Activated CD4-positive, alpha-beta T cell treated with anti-CD3 and anti-CD28 coated beads, Interleukin-2, amount 10 ng/mL, durations not matched to agents 24 days and 14 days (primary cell): ENCODE measurements at places on chromosomes 3 and 15. TPM values are rescaled to one million over a fixed set of nuclear protein-coding genes. Genes with fewer than 3 reads are reported as not detected.

The CHSY1 gene
- total RNA-seq = 61.7 and 62.6 TPM in 2 replicates

The RASL12 gene
- not detected in 2 replicates for total RNA-seq

The ITGA11 gene
- 2.1 and 3.1 TPM in 2 replicates for total RNA-seq

The C15orf39 gene
- total RNA-seq = 43.2 and 43.9 TPM in 2 replicates

The FOXB1 gene
- total RNA-seq = 0.54 and 0.68 TPM in 2 replicates

- H3K27me3 ChIP-seq = no peaks in the 10 kb centered on the region
- peaks cover 20% of the 10 kb centered on the region for H3K4me1 ChIP-seq
- peak overlapping the region; percentile 64 for H3K27ac ChIP-seq
- peak overlapping the region; percentile 22 for H3K4me3 ChIP-seq
- H3K36me3 ChIP-seq = no peaks in the 10 kb centered on the region
Measured at GRCh38 chr15:88904624-88905327, 8.4 kb downstream of the MFGE8 start.

- H3K4me3 ChIP-seq = no peak overlapping the region
- peaks cover 13% of the 10 kb centered on the region for H3K36me3 ChIP-seq
- peak overlapping the region; percentile 45 for H3K27ac ChIP-seq
- H3K27me3 ChIP-seq = peaks cover 18% of the 10 kb centered on the region
- no peak for DNase-seq
- H3K4me1 ChIP-seq = peaks cover 40% of the 10 kb centered on the region
Measured at GRCh38 chr3:49805367-49805782, 2.3 kb downstream of the INKA1 start.

DNA sequence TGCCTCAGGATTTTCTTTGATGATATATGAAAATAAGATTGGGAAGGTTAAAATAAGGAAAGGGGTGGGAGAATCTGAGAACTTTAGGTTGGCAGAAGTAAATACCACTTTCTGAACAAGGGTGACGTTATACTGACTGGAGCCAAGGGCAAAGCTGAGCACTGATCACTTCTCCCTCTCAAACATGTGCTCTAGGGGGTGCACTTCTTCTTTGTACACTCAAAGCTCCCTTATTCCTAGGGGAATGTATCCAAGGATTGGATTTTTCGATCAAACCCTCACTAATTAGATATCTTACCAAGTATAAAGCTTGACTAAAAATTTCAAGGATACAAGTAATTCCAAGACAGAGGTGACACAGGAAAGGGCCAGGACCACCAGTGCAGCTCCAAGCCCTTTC lies 243.9 kb upstream of the UMPS start:
- H3K27ac ChIP-seq = no peak overlapping the region
- no peaks in the 10 kb centered on the region for H3K36me3 ChIP-seq
- H3K4me1 ChIP-seq = peaks cover 1% of the 10 kb centered on the region

- no peak overlapping the region for H3K27ac ChIP-seq
- no peak overlapping the region for H3K4me3 ChIP-seq
- peak; percentile 29 for DNase-seq
- H3K27me3 ChIP-seq = peaks cover 24% of the 10 kb centered on the region
- no peaks in the 10 kb centered on the region for H3K36me3 ChIP-seq
Measured at GRCh38 chr3:142915636-142916035, 26.8 kb upstream of the PCOLCE2 start.

GRCh38 chr15:59830098-59830497 lies 141.0 kb upstream of the BNIP2 start:
- no peak overlapping the region for H3K4me3 ChIP-seq
- no peak overlapping the region for H3K27ac ChIP-seq
- H3K4me1 ChIP-seq = peaks cover 9% of the 10 kb centered on the region
- H3K36me3 ChIP-seq = no peaks in the 10 kb centered on the region
- H3K27me3 ChIP-seq = peaks cover 11% of the 10 kb centered on the region
- DNase-seq = no peak

DNA sequence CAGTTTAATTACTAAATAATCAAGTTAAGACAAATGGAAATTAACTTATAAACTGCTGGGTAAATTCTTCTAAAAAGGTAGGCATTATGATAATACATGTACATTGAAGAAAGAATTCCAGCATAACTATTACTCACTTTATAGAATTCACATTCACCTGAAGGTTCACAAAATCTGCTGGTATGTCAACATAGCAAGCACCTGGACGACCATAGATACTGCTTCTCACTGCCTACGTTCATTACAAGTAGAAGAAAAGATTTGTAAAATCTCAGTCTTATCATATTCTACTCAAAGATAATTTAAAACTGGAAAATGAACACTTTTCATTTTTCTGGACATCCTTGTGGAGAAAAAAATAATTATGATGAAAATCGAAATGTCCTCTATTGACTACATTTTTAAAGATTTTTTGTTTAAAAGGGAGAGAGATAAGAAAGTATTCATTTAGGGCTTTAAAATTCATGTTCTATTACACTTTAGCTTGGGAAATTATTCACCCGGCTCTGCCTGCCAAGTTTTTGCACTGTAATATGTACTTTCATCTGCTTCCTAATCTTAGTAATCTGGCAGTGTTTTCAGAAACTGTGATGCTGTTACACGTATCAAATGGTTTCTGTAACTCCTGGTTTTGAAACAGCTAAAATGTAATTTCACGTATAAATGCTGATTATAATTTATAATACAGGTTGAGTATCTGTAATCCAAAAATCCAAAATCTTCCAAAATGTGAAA lies 16.1 kb downstream of the HACL1 start:
- H3K4me3 ChIP-seq = no peak overlapping the region
- H3K27me3 ChIP-seq = no peaks in the 10 kb centered on the region
- H3K36me3 ChIP-seq = peaks cover 42% of the 10 kb centered on the region
- no peaks in the 10 kb centered on the region for H3K4me1 ChIP-seq
- no peak for DNase-seq
- H3K27ac ChIP-seq = no peak overlapping the region

- no peak overlapping the region for H3K4me3 ChIP-seq
- no peaks in the 10 kb centered on the region for H3K27me3 ChIP-seq
- peak; percentile 80 for DNase-seq
- peaks cover 21% of the 10 kb centered on the region for H3K4me1 ChIP-seq
- H3K36me3 ChIP-seq = peaks cover 6% of the 10 kb centered on the region
Measured at GRCh38 chr3:194472290-194472920, 14.4 kb downstream of the ATP13A3 start.

GRCh38 chr3:136105044-136105443 lies 91.1 kb downstream of the MSL2 start:
- peaks cover 5% of the 10 kb centered on the region for H3K4me1 ChIP-seq
- H3K4me3 ChIP-seq = no peak overlapping the region
- DNase-seq = no peak
- peaks cover 9% of the 10 kb centered on the region for H3K27me3 ChIP-seq
- H3K27ac ChIP-seq = no peak overlapping the region

DNA sequence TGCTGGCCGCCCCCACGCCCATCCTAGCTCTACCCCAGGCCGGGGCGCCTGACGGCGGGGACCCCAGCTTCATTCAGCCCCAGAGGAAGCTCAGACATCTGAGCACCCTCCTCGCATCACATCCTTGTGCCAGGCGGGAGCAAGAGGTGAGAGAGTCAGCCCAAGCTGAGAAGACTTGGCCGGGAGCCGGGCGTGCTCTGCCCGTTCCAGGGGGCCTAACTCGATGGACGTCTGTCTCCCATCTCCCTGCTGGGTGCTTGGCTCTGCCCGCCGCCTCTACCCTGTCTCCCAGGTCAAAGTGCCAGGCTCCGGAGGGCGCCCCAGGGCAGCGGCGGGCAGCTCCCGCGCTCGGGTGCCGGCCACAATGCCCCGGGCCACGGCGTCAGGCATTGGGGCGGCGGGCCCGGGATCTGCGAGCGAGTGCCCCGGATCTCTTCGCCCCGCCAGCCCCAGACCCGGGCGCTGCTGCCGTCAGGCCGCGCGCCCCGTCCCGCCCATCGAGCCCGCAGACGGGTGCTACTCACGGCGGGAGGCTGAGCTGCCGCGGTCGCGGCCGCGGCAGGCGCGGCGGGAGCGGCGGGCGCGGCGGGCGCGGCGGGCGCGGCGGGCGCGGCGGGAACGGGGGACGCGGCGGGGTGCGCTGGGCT lies 388 bp downstream of the DAPK2 start:
- H3K27me3 ChIP-seq = peaks cover 34% of the 10 kb centered on the region
- DNase-seq = no peak

GRCh38 chr15:61521953-61522352 lies 292.9 kb upstream of the RORA start:
- H3K27ac ChIP-seq = no peak overlapping the region
- H3K4me1 ChIP-seq = peaks cover 10% of the 10 kb centered on the region
- peaks cover 17% of the 10 kb centered on the region for H3K27me3 ChIP-seq
- no peak overlapping the region for H3K4me3 ChIP-seq
- H3K36me3 ChIP-seq = no peaks in the 10 kb centered on the region
- no peak for DNase-seq

- H3K36me3 ChIP-seq = no peaks in the 10 kb centered on the region
- no peak overlapping the region for H3K27ac ChIP-seq
- H3K4me1 ChIP-seq = no peaks in the 10 kb centered on the region
Measured at GRCh38 chr3:43855674-43856299, 165.0 kb downstream of the ABHD5 start.

DNA sequence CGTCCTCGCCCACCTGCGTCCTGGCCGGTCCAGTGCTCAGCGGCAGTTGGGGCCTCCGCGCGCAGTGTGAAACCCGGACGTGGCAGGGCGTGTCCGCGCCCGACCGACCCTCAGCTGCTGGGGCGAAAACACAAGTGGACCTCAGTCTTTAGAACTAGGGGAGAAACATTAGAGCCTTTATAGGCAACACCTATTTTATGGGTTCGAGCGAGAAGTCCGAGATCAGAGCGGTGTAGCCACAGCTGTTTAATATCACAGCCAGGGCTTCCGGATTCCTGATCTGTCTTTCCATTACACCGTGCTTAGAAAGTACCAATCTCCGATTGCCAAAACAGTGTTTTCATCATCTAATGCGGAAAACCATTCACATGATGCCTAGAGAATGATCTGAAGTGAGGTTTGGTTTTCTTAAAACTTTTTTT lies 506 bp downstream of the RAD51 start:
- H3K27ac ChIP-seq = peak overlapping the region; percentile 100
- H3K27me3 ChIP-seq = no peaks in the 10 kb centered on the region
- peaks cover 40% of the 10 kb centered on the region for H3K36me3 ChIP-seq
- peaks cover 35% of the 10 kb centered on the region for H3K4me1 ChIP-seq
- peak overlapping the region; percentile 100 for H3K4me3 ChIP-seq

DNA sequence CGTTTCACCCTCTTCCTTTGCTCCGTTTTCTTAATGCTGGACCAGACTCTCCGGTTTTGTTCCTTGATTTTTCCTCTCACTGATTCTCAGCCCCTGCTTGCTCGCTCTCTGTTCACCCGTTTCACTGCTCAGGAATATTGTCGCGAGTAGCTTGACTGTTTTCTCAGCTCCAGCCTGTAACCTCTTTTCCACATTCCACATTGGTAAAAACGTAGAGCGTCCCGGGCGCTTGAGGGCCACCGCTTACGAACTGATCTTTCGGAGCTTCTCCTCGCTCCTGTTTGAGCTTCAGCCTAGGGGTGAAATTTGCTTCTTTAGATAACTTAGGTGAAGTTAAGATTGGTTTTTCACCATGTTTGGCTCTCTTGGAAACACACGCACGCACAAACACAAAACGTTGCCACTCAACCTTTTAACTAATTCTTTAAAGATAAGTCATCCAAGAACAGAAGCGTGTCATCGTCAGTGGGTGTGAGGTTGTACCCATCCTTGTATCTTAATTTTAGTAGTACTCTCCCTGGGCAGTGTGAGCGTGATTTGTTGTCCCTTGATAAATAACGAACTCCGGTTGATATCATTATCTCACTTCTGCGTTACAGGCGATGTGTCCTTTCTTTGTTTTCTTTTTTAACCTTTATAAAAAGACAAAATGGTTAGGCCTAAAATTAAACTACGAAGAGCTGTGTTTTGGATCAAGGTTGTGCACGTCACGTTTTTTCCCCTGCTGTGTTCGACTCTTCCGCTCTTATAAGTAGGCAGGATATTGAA lies 1.0 kb downstream of the PAK2 start:
- peaks cover 22% of the 10 kb centered on the region for H3K4me1 ChIP-seq
- no peaks in the 10 kb centered on the region for H3K27me3 ChIP-seq
- peak; percentile 82 for DNase-seq
- H3K27ac ChIP-seq = peak overlapping the region; percentile 98

DNA sequence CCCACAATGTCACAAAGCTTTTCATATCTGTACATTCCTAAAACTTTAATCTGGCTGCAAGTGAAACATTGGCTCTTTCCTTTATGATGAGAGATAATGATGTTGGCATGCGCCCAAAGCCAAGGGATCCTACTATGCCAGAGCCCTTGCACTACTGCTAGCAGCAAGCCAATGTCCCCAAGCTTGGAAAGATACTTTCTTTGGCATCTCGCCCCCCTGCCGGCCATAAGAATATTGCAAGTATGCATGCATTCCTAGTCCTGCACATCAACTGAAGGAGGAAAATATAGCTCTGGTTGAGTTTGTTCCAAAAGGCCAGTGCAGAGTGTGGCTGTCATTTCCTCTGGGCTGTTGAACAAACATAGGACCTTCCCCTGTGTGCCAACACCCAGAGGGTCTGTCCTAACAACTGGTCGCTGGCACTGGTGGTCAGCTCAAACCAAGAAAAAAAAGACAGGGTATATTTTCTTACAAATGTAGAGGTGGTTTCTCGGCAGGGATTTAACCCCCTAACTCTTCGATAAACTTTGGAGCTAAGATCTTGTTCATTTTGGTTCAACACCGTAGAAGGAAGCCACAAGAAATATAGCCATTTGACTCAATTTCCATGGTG lies 120.9 kb upstream of the ZBED2 start:
- no peaks in the 10 kb centered on the region for H3K27me3 ChIP-seq
- no peak overlapping the region for H3K27ac ChIP-seq
- no peak overlapping the region for H3K4me3 ChIP-seq
- peaks cover 29% of the 10 kb centered on the region for H3K36me3 ChIP-seq
- DNase-seq = peak; percentile 72

DNA sequence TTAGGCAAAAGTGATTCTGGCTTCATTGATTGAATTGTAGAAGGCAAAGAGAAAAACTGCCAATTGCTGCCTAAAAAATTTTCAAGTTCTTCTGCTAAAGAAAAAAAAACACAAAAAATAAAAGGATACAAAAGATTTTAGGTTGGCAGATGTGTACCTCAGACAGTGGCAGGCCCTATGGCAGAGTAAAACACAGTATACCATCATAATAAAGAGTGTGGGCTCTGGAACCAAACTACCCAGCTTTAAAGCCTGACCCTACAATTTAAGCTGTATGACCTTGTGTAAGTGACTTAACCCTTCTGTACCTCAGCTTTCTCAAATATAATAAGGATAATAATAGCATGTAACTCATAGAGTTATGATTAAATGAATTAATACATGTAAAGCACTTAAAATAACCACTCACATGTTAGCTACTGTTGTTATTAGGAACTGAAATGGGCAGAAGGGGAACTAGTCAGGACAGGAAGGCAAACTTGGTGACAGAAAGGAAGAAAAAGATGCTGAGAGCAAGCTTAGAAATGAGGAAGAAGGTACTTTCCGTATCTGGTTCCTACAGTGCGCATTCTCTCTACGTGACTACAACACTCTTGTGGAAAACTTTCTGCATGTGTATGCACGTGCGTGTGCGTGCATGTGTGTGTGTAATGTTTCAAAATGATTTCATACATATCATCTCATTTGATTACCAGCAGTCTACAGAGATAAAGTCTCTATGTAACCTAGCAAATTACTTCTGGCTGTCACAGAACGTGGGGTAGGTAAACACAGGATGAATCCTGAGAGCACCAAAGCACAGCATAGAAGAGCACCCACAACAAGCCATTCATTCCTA lies 13.6 kb upstream of the GATM start:
- H3K27ac ChIP-seq = no peak overlapping the region
- no peaks in the 10 kb centered on the region for H3K36me3 ChIP-seq
- H3K27me3 ChIP-seq = peaks cover 61% of the 10 kb centered on the region
